Sciatic nerve (tissue), 2 donors: ENCODE measurements at places on chromosomes 11 and 22.
A peak's percentile ranks its signal among the peaks of the same experiment; 100 is the strongest.

DNA sequence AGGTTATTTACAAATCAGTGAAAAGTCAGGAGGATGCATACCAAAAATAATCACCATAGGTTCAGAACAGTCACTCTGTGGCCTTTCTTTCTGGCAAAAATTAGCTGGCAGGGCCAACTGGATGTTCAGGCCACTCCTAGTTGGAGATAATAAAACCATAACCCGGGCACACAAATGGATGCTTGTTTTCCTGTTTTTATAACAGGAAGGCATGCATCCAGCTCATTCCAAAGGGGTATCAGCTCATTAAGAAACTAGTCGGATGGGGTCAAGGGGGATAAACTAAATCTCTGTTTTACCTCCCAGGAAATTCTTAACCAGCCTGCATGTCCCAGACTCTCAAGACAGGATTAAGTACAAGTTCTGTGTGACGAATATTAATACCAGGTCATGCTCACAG, 81.0 kb downstream of the FBXO7 start:
- DNase-seq = no peak

- DNase-seq = peak; percentile 57
Observed at GRCh38 chr11:66844496-66845142, 1.4 kb downstream of the RCE1 start.

GRCh38 chr22:48112687-48113521, 1350.5 kb downstream of the TBC1D22A start:
- no peak for DNase-seq

DNA sequence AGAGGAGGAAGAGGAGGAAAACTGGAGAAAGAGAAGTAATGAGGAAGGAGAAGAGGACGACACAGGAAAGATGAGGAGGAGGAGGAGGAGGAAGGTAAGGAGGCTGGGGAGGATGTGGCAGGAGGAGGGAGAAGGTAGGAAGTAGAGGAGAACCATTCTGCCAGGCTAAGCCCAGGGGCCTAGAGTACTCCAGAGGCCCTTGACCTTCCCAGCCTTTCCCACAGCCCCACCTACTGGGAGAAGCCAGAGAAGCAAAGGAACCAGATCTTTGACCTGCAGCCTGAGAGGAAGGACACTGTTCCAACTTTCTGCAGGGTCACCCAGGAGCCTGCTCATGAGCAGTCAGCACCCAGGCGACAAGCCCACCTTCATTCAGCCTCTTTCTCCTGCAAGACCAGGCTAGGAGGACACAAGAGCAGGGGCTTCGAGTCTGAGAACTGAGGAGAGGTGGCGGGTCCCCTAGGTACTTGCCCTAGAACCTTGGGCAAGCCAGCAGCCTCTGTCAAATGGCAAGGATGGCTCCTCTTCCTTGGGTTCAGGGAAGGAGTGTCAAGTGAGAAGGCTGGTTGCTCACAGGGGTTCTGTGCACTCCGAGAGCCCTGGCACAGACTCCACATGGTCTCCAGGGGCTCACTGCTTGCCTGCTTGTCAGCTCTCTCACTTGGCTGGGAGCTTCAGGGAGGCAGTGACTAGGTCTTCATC, 27.9 kb upstream of the OAF start:
- DNase-seq = peak; percentile 68

- no peak for DNase-seq
Observed at GRCh38 chr22:20240447-20240764, 27.7 kb downstream of the RTN4R start.

GRCh38 chr11:113992459-113993110, 17.7 kb downstream of the HTR3A start:
- DNase-seq = no peak

- no peak for DNase-seq
Observed at GRCh38 chr11:43925932-43926505, 16.4 kb upstream of the C11orf96 start.

DNA sequence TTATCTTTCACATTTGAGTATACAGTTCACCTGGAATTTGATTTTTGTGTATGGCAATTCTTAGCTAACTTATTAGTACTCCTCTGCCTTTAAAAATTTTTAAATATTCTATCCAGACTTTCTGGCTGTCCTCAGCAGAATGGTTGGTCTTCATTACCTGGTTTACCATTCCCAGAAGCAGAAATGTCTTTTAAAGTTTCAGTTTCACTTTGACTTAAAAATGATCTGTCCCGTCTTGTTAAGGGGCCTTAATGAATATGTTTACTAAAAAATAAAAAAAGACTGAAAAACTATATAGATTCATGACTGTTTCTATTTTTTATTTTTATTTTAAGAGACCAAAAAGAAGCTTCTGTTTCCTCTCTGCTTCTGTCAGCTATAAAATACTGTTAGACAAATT, 70.5 kb upstream of the TNRC6B start:
- DNase-seq = no peak

DNA sequence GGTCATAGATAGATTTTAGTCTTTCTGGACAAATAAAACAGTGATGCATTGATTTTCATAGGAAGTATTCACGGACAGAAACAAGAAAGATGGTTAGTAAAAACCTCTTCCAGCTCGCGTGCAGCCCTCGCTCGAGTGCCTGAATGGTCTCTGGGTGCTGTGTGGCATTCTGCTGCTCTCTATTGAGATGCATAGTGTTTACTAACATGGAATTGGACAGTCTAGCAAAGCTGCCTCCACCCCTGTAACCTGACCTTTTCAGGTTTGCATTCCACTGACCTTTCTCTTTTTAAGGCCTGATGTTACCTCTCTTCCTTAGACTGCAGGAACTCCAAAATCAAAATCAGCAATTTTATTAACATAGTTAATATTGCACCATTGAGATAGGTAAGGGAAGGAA, 643.4 kb downstream of the JRKL start:
- DNase-seq = no peak

DNA sequence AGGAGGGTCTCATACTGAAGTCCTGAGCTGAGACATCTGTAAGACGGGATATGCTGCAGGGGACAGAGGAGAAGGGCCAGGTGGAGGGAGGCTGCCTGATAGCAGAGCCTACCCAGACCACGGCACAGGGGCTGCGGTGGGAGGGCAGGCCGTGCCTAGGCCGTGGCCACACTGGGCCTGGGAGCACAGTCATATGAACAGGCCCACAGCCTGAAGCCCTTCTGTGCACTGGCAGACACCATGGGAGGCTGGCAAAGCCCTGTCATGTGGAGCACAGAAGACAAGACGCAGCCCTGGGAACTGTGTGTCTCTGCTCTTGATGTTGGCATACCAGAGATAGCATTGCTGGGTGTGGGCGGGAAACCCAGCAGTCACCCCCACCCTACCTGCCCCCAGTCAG, 3.3 kb downstream of the SPATA19 start:
- DNase-seq = no peak

DNA sequence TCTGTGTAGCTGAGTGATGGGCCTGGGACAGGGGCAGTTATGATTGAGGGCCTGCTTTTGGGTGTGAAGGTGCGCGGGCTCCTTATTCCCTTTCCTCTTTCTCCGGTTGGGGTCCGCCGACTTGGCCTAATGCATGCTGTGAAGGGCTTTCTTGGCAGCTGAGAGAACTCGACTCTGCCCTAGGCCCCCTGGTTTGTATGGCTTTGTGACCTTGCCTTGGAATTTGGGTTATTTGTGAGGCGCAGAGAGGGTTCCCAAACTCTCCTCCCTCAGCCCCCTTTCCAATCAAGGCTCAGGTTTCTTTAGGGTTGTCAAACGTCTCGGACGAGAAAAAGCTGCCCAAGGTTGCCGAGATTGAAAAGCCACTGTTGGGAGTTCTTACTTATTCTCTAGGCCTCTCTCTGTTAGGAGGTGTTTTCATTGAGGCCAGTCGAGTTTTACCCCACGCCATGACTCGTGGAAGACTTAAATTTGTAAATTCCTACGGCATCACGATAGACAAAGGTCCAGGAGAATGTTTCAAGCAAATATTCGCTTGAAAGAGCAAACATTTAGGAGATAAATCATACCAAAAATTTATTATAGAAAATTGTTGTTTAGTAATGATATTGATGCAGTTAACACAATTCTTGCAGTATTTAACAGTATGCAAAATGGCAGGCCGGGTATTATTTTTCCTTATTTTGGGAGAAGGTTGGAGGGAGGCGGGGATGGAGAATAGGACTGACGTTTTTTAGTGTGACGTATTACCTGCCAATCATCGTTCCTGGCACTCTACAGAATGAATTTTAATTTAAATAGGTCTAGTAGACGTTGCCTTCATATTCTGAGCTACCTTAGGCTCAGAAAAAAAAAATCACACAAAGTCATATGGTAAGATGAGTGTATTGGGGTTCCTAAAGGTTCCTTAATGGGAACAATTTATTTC, 689 bp downstream of the PDHX start:
- DNase-seq = no peak

- DNase-seq = no peak
Observed at GRCh38 chr11:9008011-9008550, 4.3 kb upstream of the NRIP3 start.

GRCh38 chr11:34425360-34425759, 13.4 kb upstream of the CAT start:
- no peak for DNase-seq
